ENCODE measurements at places on chromosomes 5 and 9.

DNA sequence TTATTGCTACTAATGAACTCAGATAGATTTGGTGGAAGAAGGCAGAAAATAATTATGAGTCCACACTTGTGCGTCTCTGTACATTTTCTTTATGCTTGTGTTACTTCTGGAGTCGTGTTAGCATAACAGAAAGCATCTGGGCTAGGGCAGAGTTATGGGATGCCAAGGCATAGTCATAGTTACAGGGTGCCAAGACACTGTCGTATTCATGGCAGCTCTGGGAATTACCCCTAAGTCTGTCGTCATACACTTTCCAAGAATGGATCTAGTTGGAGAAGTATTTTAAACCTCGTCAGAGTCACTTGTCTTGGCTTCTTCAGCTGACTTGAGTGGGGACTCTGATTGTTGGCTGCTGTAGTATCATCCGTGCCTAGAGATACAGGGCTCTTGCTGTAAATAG is 27.7 kb downstream of the CAMK4 start:
- DNase-seq, result no peak

- DNase-seq, result peak; percentile 55
Observed at GRCh38 chr5:148542812-148543211, 111.5 kb downstream of the HTR4 start.

DNA sequence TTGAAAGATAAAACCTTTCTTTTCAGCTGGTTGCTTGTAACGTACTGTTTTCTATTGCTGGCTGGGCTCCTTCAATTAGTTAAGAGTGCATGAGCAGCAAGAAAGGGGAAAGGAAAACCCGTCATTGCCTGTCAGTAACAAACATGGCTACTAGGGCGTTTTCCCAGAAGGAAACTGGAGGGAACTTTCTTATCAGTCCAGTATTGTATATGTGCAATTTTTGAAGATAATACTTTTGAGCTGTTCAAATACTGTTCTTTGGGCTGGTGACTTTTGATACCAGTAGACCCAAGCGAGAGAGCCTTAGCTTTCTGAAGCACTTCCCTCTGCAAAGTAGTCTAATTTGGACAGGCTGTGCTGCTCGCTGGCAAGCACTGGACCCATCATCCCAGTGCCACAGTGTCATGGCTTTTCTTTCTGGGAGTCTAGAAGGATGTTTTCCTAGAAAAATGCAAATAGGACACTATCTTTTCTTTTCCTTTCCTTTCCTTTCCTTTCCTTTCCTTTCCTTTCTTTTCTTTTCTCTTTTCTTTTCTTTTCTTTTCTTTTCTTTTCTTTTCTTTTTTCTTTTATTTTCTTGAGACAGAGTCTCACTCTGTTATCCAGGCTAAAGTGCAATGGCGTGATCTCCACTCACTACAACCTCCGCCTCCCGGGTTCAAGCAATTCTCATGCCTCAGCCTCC is 149.9 kb upstream of the SMIM23 start:
- DNase-seq, result no peak

DNA sequence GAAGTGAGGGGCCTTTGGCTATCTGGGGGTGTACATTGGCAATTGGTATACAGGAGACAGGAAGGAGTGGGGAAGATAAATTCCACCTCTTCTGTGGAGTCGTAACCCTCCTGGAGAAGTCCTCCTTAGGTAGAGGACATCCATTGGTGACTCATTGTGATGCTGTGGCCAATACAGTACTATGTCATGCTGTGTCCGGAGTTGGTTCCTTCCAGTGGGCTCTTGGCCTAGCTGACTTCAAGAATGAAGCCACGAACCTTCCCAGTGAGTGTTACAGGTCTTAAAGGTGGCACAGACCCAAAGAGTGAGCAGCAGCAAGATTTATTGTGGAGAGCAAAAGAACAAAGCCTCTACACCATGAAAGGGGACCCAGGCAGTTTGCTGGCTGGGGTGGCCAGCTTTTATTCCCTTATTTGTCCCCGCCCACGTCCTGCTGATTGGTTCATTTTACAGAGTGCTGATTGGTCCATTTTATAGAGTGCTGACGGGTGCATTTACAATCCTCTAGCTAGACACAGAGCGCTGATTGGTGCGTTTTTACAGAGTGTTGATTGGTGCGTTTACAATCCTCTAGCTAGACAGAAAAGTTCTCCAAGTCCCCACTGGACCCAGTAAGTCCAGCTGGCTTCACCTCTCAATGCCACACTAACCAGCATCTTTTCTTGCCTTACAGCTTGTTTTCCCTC is 37.3 kb upstream of the FBP1 start:
- no peak for DNase-seq

DNA sequence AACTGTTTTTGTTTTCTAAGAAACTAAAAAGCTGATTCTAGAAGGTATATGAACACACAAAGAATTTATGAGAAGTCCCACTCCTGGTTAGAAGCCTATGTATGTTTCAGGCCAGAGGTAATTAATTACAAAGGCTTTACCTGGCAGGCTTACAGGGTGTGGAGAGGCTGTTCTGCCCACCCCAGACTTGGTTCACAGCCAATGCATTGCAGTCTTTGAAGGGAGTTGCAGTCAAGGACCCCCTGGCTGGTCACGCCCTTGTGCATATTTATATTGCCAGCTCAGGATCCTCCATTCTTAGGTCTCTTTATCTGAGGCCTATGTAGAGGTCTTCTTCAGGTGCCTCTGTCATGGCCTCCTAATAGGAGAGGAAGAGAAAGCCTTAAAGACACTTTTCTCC is 13.6 kb upstream of the PRSS3 start:
- DNase-seq, result no peak

DNA sequence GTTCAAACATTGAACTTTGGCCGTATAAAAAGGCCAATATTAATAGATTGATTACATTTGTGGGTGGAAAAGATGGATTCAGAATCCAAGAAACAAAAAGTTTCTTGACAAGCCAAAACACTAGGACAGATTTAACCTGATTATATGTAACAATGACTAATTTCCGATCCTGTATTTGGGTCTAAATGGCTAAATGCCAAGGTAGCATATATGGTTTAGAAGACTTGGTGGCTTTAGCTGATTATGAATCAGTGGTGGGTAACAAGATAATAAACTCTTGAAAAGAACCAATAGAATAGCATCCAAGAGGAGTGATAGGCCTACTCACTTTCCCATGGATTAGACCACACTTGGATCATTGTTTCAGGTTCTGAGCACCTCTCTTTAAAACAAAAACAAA is 21.8 kb upstream of the ANP32B start:
- DNase-seq, result no peak

GRCh38 chr9:81759680-81760215 is 70.4 kb upstream of the TLE1 start:
- DNase-seq, result peak; percentile 45

DNA sequence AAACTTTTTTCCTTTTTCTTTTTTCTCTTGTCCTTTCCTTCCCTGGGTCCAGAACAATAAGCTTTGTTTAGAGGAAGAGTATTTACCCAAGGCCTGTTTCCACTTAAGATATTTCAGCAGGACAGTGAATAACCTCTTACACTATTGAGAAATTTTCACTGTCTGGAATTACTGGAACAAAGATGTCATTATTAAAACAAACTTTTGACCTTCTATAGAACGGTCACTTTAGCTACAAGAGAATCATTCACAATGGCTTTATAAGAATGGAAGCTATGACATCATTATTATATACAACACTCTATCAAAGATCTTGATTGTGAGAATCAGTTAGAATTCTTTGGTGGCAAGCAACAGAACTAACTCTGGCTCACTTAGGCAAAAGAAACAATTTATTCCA is 22.0 kb upstream of the ARHGAP26 start:
- peak; percentile 38 for DNase-seq

GRCh38 chr5:15515229-15515628 is 15.2 kb downstream of the FBXL7 start:
- DNase-seq, result no peak

GRCh38 chr9:131891598-131891997 is 151.7 kb upstream of the RAPGEF1 start:
- DNase-seq, result no peak

GRCh38 chr9:12826924-12827565 is 52.2 kb downstream of the LURAP1L start:
- DNase-seq, result no peak

GRCh38 chr5:98109561-98110006 is 663.9 kb upstream of the RGMB start:
- peak; percentile 69 for DNase-seq

DNA sequence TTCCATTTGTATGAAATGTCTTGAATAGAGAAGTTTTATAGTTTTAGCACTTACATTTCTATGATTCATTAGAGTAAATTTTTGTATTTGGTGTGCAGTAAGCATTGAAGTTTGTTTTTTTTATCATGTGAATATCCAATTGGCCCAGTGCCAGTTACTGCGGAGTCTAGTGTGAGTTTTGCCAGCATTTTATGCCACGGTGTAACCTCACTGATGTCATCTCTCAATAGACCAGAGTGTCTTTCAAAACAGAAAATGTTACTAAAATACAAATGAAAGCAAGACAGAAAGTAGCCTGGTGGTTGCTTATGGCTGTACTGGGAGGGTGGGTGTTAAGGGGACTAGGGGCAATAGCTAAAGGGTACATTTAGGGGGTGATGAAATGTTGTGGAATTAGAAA is 62.8 kb downstream of the IPPK start:
- no peak for DNase-seq

GRCh38 chr5:60509519-60509918 is 190.4 kb downstream of the DEPDC1B start:
- DNase-seq, result no peak

DNA sequence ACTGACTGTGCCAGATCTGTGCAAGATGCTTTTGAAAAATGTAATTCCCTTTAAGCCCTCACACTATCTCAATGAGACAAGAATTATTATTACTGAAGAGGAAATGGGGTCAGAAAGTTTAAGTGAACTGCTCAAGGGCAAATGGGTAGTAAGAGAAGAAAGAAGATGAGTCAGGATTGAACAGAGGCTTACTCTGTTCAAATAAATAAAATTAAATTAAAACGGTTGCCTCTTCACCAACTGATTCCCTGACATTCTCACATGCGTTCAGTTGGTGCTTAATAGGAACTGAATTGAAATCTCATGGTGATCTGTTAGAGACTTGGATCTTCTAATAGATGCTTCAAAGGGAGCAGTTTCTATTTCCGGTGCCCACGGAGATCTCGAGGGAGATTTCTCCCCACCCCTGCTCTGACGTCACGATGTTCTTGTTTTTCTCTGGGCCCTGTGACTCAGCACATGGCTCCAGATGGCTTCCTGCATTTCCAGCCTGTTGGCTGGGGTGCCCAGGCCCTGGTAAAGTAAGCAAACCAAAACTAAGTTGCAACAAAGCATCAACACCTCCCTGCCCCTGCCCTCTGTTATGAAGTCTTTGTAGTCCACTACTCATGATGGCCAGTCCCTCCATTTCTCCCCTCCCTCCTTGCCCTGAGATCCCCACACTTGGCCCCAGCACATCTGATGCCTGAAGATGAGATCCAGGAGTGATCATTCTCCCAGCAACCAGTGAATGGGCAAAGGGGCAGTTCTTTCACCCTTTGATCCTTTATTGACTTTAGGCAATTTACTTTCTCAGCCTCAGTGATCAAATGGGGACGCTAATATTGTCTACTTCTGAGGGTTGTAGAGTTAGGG is 106.1 kb upstream of the CPEB4 start:
- DNase-seq, result peak; percentile 69

DNA sequence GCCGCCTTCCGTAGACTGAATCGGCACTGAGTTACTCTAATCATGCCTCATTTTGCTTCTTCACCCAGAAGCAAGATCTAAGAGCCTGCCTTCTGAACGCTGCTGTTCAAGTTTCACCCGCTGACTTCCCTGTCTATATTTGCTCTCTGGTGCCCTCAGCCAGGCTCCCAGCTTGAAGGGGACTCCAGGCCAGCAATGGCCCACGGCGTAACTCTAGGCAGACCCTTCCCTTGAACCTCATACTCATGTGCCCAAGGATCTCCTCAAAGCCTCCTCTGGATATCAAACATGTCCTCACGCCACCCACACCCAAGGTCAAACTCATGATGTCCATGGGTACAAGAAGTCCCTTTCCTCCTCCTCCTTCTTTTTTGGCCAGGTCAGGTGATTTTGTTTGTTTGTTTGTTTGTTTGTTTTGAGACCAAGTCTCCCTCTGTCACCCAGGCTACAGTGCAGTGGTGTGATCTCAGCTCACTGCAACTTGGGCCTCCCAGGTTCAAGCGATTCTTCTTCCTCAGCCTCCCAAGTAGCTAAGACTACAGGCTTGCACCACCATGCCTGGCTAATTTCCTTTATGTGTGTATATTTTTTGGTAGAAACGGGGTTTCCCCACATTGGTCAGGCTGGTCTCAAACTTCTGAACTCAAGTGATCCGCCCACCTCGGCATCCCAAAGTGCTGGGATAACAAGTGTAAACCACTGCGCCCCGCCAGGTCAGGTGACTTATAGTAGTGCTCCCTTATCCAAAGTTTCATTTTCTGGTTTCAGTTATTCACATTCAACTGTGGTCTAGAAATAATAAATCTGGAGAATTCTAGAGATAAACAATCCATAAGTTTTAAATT is 239.0 kb downstream of the SYK start:
- no peak for DNase-seq

DNA sequence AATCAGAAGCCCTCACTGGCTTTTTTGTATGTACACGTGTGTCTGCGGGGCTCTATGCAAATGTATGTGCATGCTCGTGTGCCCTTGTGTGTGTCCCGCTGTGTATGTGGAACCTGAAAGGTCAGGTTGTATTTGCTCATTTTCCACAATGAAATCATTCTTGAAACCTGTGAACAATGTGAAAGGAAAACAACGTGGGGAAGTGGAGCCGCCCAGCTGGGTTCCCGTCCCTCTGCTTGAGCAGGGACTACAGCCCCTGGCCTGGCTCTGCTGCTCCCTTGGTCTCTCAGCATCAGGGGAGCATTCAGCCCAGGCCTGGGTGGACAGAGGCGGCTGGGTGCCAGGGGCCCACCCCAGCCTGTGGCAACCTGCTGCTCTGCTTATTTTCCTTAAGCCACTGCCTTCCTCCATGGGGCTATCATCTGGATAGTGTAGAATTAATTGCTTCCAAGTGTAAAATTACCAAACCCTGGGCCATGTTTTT is 3.0 kb downstream of the ECSCR start:
- no peak for DNase-seq

DNA sequence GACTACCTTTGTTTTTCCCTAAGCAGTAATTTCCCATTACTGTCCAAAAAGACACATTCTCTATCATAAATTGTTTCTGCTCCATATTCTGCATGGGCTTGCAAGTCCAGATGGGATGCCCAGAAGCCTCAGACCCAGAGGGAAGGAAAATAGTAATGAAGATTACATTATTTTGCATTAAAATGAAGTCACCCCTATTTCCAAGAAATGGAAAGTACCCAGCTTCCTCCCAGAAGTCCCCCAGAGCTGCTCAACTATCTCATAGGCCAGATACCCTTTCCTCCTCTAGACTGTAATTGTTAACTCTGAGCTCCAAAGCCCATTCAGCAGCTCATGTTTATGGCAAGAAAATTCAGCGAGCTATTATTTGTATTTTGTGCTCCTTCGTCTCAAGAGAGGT is 159.5 kb downstream of the GLIS3 start:
- DNase-seq, result no peak

GRCh38 chr9:88927510-88927909 is 63.8 kb upstream of the S1PR3 start:
- no peak for DNase-seq
